ENCODE measurements at places on chromosomes 12 and 14.
A peak's percentile ranks its signal among the peaks of the same experiment; 100 is the strongest.

GRCh38 chr12:1619587-1619986 lies 9.4 kb upstream of the WNT5B start:
- DNase-seq, result no peak

GRCh38 chr12:33248364-33248763 lies 191.3 kb downstream of the SYT10 start:
- no peak for DNase-seq

DNA sequence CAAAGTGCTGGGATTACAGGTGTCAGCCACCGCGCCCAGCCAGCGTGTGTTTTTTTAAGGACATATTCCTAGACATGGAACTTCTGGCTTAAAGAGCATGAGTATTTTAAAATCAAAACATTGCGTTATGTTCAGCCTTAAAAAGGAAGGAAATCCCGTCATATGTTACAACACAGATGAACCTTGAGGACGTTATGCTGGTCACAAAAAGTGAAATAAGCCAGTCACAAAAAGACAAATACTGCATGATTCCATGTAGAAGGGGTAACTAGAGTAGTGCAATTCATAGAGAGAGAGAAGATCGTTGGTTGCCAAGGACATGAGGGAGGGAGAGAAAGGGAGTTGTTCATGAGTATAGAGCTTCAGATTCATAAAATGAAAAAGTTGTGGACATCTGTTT lies 53.9 kb downstream of the ACACB start:
- DNase-seq, result no peak

DNA sequence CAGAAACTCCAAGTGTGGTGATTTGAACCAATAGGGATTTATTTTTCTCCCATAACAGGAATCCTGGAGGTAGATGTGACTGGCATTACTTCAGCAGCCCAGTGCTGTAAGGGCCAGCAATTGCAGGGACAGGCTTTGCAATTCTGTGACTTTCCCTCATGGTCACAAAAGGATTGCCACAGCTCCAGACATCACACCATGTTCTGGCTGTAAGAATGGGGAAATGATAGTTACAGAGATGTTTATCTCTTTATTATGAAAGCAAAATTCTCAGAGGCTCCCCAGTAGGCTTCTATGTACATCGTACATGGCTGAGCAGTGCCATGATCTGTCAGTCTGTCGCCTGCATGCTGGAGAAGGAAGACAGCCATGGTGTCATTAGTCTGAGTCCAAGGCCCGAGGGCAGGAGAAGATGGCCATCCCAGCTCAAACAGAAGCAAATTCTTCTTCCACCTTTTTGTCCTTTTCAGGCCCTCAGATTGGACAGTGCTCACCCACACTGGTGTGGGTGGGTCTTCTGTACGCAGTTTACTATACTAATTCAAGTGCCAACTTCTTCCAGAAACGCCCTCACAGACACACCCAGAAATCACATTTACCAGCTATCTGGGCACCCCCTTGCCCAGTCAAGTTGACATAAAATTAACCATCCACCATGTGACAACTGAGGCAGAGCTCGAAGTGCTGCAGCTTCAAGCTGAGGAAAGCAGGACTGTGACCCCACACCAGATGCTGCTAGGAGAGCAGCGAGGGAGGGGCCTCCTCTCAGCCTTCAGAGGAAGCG lies 17.2 kb downstream of the ZBTB42 start:
- DNase-seq, result no peak

GRCh38 chr12:32005496-32006125 lies 46.4 kb downstream of the RESF1 start:
- DNase-seq, result no peak

DNA sequence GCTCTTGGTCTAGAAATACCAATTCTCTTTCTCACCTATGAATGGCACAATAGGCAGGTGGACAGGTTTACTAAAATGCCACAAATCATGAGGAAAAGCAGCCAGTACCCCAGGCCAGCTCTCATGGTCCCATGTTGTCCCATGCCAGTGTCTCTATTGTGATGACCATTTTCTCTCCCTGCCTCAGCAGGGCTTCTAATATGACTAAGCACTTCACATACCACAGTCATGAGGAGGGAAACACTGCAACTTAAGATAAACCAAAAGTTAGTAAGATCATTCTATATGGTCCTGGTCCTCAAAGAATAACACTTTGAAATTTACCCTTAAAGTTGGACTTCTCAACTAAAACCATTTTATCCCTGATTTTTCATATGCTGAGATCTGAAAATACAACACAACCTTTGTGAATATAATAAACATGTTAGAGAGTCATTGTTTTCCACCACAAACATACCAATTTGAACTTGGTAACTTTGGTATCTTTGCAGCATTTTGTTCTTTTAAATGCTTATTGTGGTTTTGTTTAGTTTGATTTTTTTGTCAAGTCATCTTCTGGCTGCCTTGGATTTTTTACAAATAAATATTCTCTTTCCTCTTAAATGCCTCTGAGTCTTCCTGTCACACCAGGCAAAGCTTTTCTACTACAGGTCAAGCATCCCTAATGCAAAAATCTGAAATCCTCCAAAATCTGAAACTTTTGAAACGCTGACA lies 3.6 kb downstream of the TTC5 start:
- no peak for DNase-seq

DNA sequence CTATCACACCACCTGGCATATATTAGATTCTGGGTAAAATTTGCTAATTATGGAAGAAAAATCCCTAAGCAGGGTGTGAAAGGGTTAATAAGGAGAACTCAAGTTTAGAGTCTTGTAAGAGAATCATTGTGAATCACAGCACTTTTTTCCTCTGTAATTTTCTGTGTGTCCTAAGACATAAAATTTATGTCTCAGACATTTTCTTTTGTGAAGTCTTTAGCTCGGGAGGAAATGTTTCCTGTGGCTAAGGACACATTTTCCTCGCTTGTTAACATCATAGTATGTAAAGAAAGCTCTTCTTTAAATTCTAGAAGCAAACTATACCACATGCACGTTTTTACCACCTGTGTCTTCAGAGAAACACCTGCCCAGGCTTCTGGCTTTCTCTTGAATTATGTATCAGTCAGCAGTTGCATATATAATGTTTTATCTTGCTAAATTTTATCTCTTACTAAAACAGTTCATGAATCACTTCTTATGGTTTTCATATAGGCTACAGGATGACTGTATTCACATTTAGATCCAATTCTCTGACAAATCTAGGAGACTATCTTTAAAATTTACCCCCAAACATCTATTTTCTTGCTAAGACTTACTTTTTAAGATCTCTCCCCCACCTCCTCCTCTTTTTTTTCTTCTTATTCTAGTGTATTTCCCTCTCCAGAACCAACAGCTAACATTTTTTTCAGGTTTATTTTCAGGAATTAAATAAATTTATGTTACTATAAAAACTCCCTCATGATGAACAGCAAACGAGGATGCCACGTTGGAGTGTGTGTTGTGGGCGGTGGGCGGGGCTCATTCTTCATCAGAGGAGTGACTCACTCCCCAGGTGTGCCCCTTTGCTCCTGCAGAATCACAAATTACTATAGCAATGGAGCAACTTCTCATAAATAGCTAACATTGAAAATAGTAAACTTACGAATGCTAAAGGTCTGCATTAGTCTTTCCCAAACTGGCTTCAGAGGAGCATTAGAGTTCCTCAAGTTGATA lies 11.6 kb upstream of the CSRP2 start:
- DNase-seq, result peak; percentile 31

GRCh38 chr12:103114296-103115055 lies 157.0 kb downstream of the ASCL1 start:
- no peak for DNase-seq
